ENCODE measurements at places on chromosomes 1 and 21.

DNA sequence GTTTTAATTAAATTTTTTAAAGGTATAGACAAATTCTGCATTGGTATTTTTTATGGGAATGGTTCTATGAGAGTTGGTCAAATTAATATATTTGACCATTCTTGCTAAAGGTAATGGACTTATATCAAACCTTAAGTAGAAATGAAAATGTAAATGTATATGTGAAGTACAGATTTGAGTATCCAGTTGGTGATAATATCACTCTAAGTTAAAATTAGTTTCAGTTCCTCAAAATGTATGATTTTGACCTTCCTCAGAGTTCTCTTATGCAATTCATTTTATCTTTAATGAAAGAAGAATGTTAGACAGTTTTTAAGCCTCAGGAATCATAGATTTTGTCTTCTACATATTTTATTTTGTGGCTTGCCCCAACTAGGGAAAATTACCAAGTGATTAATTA, 1291.5 kb upstream of the B3GALT2 start:
- DNase-seq = no peak

DNA sequence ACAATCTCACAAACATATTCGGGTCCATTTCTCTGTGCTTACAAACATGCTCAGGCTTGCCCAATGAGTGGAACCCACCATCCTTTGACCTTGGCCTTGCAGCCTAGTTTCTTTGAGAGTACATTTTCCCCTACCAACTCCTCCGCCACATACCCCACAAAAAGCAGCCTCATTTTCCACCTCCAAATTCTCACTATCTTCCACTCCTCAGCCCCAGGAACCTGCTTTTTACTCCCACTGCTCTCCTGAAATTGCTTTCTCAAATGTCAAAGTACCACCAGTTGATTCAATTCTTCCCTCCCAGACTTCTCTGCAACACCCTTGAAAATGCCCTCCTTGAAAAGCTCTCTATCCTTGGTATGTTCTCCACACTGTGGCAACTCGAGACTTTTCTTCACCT, 103.8 kb downstream of the RUNX1 start:
- DNase-seq = no peak

- DNase-seq = no peak
Observed at GRCh38 chr1:181936269-181936668, 125.2 kb downstream of the ZNF648 start.

DNA sequence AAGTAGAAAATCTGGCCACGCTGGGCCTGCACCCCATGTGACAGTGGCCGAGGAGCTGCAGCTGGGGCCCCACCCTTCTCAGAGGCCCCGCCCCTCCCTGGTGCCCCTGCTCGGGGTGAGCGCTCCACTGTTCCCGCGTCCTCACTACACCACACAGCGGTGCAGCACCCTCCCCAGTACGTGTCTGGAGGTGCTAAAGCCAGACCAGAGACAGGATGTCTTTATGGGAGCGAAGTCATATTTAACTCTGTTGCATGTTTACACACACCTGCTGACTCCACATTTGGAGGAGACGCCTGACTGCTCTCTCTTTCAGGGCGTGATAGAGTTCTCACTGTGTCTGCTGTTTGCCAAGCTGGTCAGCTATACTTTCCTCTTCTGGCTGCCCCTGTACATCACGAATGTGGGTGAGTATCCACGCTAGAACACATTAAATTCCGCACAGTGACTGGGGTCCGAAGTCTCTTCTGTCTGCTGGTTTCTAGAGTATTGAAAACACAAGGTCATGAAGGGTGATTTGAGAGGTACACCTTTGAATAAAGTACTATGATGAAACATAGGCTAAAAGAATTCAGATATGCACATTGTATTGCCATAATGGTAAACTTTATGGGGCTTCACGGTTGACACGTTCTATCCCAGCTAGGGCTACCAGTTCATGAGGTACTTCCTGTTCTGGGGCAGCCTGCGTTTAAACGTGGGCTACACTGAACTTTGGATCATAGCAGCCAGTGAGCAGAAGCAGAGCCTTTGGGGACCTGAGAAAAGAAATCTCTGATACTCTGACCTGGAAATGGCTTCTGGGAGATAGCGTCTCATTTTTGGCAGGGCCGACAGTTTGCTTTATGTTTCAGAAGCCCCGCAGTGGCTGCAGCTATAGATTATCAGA, 48.4 kb downstream of the SLC37A1 start:
- no peak for DNase-seq

GRCh38 chr1:183720028-183720427, 66.9 kb upstream of the APOBEC4 start:
- DNase-seq = no peak

DNA sequence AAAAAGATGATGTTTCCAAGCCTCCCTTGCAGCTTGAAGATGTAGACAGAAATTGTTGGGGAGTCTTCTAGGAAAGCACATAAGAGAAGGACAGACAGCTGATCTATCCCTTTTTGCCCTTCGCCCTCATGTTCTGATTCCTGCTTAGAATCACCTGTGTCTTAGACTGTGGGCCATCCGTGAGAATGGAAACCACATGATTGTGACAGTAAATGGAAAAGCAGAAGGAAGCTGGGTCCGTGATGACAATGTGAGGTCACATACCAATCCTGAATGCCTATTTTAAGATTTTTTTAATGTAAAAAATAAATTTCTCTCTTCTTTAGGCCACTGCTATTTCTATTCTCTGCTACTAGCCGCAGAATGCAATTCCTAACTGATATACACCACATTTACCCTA, 67.7 kb upstream of the C1orf87 start:
- no peak for DNase-seq

DNA sequence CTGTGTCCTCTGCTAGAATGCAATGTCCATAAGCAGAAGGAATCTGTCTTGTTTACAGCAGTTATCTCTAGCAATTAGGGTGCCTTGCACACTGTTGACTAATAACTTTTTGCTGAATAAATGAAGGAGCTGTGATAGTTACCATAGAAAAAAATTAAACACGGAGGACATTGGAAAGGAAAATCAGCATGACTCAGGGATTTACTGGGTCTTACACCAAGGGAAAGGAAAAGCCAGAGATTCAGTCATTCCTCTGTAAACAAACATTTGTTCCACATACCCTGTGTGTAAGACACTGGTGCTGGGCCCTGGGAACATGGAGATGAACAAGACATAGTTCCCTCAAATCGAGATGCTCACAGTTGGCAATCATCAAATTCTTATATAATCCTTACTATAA, 183.3 kb downstream of the PTGER3 start:
- DNase-seq = no peak

DNA sequence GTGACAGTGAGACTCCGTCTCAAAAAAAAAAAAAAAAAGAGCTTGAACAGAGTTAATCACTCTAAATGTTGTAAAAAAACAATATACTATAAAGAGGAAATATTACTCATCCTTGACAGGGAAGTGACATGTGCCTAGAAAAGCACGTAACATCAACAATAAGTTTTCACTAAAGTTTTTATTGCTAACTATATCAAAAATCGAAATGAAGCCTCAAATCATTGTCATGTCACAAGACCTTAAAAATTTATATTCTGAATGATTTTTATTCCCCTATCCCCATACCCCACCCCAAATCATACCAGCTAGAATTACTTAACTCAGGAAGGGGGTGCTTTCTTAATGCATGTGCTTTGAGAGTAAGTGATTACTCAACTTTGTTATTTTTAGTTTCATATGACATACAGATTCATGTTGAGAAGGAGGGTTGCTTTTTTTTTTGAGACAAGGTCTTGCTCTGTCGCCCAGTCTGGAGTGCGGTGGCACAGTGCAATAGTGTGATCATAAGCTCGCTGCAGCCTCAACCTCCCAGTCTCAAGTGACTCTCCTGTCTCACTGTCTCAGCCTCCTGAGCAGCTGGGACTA, 53.6 kb upstream of the MUTYH start:
- DNase-seq = no peak

GRCh38 chr1:201167041-201167991, 13.0 kb upstream of the TMEM9 start:
- no peak for DNase-seq

DNA sequence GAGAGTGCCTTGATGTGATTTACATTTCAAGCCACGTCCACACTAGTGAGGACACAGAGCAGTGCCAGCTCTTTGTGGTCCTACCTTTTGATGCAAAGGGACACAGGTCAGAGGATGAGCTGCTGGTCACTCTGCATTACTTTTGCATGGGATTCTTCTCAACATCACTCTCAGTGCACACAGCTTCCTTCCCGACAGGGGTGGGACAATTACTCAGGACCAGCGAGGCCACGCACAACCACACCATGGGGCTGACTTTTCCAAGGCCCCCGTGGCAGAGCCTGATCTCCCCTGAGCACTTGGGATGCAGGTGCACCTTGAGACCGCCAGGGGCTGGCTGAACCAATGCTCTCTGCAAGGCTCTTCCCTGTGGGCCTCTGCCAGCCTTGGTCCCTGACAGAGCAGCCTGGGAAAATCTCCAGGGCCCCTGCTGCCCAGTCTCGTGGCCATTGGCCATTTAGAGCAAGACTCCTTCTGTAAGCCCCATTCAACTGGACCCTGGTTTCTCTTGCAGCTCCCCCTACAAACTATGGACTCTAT, 13.2 kb upstream of the PRAMEF12 start:
- no peak for DNase-seq

GRCh38 chr1:44714532-44714931, 16.4 kb downstream of the RNU5D-1 start:
- DNase-seq = no peak

DNA sequence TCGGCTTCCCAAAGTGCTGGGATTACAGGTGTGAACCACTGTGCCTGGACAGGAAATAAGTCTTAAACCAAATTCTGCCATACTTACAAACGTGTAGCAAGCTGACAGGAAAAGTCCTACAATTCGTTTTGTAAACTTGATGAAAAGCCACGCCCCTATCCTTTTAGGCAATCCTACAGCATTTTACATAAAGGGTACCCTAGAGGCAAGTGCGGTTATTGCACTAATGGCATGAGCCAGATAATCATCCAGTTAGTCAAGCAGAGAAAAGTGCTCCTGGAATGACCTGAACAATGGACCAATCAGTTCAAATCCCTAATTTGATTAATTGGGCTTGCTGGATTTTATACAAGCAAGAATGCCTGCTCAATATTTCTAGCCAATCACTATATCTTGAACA, 338.2 kb downstream of the KIF26B start:
- DNase-seq = no peak

DNA sequence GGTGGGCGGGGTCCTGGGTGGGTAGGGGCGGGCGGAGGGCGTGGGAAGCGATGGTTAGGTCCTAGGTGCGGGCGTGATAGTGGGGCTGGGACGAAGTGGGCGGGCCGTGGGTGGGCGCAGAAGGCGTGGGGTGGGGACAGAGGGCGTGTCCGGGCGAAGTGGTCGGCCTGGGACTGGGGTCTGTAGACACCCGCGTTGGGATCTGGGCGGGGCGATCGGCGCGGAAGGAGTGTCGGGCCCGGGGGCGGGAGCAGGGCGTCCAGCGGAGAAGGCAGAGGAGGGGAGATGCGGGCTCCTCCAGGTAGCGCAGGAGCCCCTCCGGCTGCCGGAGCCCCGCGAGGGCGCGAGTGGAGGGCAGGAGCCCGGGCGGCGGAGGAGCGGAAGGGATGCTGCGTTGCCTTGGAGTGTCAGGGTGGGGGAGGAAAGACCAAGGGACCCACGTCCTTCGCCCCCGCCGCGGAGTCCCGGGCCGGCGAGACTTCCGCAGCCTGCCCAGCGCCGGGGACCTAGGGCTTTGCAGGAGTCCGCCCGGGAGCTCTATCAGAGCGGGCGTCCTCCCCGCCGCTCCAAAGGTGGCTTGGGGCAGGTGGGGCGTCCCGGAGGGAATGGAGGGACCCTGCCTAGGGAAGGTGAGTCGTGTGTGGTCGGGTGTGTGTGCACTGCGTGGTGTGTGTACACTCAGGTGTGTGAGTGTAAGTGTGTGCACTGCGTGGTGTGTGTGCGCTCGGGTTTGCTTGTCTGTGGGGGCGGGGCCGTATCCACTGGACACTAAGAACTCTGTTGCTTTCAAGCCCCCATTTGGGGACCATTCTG, 27.0 kb upstream of the PRSS38 start:
- DNase-seq = peak; percentile 68

DNA sequence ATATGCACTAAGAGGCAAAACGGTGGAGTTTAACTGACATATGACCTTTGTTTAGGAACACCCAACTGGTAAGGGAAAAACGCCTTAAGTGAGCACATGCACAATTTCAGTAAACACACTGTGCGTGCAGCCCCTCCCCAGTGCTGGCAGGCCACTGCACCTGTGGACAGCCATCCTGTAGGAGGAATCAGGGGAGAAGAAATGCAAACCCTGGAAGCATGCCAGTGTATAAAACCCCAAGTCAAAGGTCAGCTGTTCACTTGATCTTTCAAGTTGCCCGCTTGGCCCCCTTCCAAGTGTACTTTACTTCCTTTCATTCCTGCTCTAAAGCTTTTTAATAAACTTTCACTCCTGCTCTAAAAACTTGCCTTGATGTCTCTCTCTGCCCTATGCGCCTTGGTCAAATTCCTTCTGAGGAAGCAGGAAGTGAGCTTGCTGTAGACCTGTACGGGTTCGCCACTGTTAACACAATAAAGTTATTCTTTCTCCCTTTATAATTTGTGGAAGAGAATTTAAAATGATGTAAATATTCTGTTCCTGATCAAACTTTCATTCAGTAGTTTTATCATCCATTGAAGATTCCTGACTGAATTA, 31.8 kb downstream of the USP25 start:
- DNase-seq = no peak

- DNase-seq = peak; percentile 3
Observed at GRCh38 chr1:198741744-198742143, 102.9 kb downstream of the PTPRC start.

DNA sequence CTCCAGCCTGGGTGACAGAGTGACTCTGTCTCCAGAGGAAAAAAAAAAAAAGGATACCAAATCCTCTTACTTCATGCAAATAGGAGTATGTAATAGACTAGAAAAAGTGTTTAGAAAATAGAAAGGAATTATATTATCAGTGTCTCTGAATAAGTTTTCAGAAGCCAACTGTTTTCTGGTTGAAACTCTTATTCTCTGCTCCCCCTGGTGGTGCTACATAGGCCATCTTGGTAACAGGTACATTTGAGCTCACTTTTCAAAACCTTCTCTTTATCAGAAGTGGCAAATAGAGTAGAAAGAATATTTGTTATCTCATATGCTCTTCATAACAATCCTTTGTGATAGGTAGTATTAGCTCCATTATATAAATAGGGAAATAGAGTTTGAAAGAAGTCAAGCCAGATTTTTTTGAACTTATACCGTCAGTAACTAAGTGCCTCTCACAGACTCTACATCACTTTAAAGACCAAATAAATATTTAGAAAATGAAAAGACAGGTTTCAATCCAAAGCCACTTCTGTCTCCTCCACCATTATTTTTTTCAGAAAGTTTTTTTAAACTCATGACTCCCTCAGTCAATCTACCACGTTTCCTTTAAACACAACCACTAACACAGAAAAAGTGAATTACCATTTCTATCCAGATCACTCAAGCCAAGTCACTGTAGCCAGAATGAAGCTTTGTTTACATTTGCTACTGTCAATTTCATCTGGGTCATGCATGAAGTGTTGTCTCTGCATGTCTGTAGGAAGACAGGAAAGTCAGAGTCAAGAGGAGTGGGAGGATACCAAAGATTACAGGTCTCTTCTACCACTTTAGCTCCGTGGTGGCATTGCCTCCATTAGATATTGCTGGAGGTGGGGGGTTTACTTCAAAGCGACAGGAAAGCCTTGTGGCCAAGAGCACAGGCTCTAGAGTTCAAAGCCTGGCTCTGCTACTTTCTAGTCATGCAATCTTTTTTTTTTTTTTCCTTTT, 45.6 kb downstream of the IL23R start:
- peak; percentile 33 for DNase-seq

GRCh38 chr1:147486876-147487656, 54.2 kb upstream of the BCL9 start:
- DNase-seq = no peak
